Activated CD4-positive, alpha-beta T cell treated with anti-CD3 and anti-CD28 coated beads for 48 hours (primary cell): ENCODE measurements at places on chromosomes 4 and X.

- DNase-seq = no peak
Observed at GRCh38 chr4:59175617-59176016, 2024.5 kb upstream of the ADGRL3 start.

DNA sequence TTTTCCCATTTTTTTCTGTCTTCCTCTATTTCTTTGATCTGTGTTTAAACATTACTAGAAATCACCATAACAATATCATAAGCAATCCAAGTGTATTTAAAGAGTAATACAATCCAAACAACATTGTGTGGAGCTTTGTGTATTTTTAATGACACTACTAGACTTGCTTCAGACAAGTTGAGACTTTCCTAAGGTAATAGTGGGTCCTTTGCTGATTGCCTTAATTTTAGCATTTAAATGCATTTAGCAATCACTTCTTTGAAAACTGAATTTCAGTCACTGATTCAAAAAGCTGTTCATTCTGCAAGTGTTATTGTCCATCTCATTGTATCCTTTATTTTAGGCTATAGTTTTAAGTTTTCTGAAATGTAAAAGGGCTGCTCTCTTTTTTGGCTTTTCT, 804.8 kb downstream of the ADGRL3 start:
- DNase-seq = no peak

DNA sequence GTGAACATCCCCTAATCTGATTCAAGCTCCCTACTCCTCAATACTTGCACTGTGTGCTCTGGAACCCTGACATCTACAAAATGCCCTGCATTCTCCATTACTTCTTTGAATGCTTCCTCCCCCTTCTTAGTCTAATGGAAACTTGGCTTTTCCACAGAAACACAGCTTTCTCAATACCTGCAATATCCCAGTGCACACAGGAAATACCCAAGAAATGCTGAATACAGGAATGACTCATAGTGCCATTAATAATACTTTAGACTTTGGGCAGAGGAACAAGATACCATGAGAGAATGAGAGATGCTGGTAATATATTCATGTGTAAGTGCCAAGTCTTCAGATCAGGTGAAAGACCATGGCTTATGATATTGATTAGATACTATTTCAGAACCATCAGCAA, 5.6 kb downstream of the QRFPR start:
- no peak for DNase-seq

DNA sequence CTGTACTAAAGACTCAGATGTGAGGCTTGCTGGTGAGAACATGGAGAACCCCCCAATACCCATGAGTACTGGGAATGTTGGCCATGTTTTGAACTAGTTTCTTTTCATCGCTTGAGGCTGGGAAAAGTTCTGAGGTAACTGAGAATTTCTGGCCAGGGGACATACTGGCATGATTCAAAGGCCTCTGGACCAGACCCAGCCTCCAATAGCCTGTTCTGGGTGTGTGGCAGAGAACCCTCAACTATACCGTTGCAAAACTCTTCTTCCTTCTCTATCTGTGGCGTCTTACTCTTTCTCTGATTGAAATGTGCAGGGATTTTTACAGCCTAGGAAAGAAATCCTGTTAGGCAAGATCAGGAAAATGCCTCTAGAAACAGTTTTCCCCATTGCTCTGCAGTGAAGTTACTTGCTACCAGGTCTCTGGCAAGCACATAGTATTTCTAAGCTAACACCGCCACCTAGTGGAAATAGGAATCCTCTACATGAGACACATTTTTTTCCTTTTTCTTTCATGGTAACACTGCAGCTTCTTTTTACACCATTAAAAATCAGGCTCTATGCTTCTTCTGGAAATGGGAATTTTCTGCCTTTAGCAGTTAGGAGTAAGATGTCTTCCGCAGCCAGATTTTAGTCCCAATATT, 170.7 kb upstream of the ZCCHC13 start:
- DNase-seq = no peak

GRCh38 chrX:128458888-128459287, 406.7 kb upstream of the ACTRT1 start:
- DNase-seq = no peak

DNA sequence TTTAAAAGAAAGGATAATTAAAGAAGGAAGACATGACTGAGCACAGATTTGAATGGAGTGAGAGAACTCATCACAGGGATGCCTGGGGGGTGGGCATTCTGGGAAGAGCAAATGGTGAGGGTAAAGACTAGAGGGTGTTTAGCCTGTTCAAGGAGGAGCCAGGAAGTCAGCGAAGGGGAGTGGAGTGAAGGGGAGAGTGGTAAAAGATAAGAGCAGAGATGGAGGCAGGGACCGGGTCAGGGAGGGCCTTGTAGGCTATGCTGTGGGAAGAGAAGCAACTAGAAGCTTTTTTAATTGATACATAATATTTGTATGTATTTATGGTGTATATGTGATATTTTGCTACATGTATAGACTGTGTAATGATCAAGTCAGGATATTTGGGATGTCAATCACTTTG, 2.2 kb upstream of the VGLL1 start:
- DNase-seq = no peak

DNA sequence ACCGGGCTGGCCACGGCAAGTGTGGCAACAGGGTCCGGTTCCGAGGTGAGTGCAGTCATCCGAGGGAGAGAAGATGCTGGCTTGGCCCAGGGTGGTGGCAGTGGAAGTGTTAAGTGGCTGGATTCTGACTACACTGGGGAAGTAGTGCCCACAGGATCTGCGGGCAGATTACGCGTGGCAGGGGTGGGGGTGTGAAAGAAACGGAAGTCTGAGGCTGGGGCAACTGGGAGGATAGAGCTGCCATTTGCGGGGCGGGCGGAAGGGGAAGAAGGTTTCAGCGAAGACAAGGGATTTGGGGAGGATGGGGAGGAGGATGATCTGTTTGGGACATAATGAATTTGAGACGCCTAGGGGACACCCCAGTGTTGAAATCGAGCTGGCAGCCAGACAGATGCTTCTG, 5.3 kb downstream of the RS1 start:
- no peak for DNase-seq
